Activated effector memory CD4-positive, alpha-beta T cell treated with anti-CD3 and anti-CD28 coated beads, Interleukin-2, amount 50 U/mL, for 16 hours (primary cell): ENCODE measurements at places on chromosomes 3 and 15.

DNA sequence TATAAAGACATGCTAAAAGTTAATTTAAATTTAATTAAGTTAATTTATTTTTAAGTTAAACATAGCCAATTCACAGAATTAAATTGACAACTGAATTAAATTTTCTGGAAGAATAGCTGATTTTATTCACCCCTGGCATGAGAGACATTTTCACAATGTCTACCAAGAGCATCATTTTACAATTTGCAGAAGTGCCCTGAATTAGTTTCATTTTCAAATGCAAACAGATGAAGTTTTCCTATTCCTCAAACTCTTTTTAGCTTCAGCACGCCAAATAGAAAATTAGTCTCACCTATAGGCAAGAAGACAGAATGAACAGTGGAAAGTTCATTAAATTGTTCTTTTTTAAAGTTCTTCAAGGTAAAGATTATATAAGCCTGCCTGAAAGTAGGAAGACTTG, 259.3 kb downstream of the ZBBX start:
- no peak for DNase-seq

GRCh38 chr15:59250249-59250648, 43.6 kb downstream of the LDHAL6B start:
- DNase-seq: no peak

GRCh38 chr15:61654002-61654740, 406.1 kb downstream of the VPS13C start:
- no peak for DNase-seq

DNA sequence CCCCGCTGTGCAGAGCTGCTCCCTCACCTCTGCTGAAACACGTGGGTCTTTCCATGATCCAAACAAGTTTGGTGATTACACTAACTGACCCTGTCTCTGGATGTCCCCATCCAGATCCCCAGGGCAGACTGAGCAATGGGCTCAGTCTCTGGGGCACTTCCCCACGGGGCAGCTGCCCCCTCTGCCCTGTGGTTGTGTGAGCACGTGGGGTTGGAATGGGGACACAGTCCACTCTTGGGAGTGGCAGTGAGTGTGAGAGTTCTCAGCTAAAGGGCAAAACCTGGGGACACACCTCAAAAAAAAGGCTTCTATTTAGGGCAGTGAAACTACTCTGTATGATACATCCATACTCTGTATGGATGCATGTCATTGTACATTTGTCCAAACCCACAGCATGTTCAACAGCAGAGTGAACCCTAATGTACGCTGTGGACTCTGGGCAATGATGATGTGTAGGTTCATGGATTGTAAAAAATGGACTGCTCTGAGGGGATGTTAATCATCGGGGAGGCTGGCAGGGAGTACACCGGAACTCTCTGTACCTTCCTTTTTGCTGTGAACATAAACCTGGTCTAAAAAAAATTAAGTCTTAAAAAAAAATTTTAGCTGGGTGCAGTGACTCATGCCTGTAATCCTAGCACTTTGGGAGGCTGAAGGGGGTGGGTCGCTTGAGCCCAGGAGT, 49.9 kb upstream of the BLM start:
- DNase-seq: no peak

DNA sequence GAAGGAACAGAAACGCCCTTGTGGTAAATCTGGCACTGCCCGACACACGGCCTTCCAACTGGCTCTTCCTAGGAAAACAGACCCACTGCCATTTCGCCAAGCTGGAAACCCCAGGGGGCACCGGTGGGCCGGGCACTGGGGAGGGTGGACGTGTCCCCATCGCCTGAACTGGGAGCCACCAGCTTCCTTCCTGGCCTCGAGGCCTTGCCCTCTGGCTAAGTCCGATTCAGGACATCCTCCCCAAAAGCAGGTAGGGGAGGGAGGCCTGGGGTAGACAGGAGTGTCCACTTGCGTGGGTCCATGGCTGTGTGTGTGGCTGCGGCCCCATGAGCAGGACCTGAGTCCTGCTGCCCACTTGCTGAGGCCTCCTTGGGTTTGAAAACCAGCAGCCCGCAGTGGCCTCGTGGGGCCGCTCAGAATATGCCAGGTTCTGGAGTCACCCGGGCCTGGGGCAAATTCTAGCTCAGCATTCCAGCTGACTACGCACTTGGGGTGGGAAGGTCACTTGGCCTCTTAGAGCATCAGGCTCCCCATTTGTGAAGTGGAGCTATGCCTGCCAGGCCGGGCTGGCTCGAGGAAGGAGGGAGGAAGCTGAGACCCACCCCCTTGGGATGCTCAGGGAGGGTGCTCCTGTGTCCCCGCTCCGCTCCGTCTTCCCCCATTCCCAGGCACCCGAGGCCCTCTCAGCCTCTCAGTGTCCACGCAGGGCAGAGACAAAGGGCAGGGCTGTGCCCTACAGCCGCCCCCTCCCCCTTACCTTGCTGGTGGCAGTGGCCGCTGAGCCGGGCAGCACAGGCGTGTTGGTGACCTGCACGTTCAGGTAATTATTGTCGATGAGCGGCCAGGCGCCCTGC, 37.5 kb downstream of the RGMA start:
- no peak for DNase-seq

DNA sequence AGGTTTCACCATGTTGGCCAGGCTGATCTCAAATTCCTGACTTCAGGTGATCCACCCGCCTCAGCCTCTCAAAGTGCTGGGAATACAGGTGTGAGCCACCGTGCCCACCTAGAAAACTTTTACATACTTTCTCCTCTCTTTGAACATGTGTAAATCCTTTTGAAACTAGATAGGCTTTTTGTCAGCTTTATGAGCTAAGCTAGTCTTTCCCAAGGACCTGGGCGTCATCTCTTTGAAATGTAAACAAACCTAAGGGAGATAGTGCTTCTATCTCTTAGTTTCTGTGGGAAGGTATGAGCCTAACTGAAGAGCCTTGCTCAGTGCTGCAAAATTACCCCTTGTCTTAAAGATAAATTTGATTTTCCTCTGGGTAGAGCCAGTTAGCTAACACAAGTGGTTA, 4.8 kb downstream of the CX3CR1 start:
- no peak for DNase-seq

- no peak for DNase-seq
Observed at GRCh38 chr15:69602921-69603320, 150.3 kb downstream of the RPLP1 start.

DNA sequence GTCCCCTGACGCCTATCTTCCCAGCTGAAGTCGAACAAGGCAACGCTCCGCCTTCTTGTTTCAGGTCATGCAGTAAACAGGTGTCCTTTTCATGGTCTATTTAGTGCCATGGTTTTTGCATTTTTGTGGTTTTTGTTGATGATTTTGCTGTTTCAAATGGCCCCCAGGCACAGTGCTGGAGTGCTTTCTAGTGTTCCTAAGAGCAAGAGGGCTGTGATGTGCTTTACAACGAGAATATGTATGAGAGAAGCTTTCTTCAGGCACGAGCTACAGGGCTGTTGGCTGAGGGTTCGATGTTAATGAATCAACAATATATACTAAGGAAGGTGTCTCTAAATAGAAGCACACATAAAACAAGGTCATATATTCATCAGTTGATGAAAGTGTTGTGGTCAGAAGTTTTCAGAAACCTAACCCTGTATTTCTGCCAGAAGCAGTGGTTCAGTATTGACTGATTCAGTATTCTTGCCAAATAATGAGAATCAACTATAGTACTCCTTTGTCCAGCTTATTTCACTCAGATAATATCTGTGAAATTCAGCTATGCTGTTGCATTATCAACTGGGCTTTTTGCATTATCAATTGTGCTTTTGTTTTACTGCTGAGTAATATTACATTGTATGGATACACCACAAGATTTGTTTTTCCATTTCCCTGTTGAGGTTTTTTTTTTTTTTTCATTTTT, 18.5 kb downstream of the LIMD1 start:
- no peak for DNase-seq

DNA sequence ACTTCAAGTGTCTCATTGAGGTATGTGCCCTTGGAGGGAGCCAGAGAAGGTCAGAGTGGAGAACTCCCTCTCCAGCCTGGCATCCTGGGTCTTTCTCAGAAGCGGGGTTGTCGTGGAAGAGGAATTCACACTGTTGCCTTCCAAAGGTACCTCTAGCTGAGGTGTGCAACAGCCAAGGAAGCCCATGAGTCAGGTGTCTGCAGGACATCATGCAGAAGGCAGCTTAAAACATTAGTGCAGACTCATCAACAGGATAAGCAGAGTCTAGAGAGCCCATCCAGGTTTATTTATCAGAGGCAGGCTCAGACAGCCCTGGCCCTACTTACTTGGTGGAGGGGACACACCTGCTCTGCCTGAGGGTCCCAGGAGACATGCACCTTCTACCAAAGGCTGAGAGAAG, 95.6 kb upstream of the TPM1 start:
- DNase-seq: no peak

DNA sequence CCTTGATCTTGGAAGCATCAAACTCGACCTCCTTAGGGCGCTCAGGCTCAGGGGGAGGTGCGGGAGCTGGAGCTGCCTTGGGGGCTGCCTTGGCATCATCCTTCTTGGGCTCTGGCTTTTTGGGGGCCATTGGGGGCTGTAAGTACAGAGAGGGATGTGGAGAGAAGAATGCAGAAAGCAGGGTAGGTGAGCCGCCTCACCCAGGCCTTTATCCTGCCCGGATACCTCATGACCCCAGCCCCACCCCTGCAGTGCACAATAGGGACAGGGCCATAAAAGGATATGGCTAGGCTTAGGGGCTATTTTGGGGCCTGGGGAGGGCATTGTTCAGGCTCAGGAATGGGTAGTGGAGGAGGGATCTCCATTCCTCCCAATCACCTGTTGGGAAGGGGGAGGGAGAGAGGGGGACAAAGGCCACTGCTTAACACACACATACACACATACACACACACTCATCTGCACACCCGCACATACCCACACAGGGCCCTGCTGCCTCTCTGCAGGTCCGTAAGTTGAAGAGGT, at the start of gene MYL3:
TSS of gene MYL3 (minus strand) at position 184 of the 522 bp plus-strand sequence. CDS start at position 130, 54 bp downstream.
- DNase-seq: peak; percentile 39

- DNase-seq: no peak
Observed at GRCh38 chr15:59180945-59181600, 25.6 kb upstream of the LDHAL6B start.

DNA sequence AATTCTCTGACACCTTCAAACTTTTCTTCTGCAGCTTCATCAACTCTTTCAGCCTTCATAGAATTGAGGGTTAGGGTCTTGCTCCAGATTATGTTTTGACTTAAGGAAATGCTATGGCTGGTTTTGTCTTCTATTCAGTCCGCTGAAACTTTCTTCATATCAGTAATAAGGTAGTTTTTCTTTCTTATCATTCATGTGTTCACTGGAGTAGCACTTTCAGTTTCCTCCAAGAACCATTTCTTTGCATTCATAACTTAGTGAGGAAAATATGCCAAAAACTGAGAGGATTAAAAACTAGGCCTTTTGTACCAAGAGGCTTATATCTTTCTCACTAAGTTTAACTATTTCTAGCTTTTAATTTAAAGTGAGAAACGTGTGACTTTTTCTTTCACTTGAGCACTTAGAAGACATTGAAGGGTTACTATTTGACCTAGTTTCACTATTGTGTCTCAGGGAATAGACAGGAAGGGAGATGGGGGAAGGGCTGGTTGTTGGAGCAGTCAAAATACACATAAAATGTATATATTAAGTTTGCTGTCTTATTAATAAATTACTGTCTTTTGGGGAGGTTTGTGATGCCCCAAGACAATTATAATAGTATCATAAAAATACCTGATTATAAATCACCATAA, 1110.1 kb downstream of the TBL1XR1 start:
- DNase-seq: no peak

DNA sequence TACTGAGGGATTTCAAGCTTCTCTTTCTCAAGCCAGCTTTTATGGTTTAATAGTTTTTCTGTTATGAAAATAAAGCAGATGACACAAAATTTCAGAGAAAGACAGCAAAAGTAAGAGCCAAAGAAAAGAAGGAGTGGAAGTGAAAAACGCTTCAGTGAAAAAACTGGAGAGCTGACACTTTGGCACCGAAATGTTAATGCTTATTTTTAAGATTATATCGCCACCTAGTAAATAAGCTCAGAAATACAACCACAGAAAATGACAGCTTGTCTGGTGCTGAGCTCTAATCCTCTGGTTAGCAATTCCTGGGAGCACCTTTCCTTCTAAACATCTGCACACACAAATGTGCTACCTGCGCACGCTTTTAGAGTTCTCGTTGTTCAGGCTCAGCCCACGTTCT, 101.6 kb downstream of the ZPLD1 start:
- DNase-seq: no peak

GRCh38 chr3:149667576-149667975, 9.8 kb upstream of the WWTR1 start:
- no peak for DNase-seq

- DNase-seq: no peak
Observed at GRCh38 chr15:53470743-53471142, 288.7 kb downstream of the WDR72 start.

DNA sequence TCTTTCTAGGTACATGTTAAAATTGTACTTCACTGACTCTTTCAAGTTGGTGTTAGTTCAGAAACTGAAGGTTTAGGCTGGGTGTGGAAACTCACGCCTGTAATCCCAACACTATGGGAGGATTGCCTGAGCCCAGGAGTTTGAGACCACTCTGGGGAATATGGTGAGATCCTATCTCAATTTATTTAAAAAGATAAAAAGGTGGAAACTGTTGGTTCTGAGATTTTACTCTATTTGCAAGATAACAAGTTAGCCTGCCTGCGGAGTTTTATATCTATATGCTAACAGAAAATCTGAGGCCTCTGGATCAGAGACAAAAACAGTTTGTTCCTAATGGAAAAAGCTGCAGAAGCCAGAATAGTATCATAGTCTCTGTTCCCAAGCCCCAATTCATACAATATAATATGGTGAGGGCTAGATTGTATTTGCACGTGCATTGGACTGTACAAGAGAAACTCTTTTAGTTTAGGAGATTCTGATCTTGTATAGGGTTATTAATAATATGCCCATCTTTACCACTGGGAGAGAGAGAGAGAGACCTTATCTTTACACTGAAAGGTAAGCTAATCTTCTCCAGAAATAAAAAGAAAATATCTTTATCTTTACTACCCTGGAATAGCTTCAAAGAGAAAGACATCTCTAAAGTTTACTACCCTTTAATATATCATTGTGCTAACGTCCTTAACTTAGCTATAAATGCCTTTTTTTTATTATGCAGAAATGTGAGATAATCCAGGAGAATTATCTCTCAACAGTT, 1267.6 kb downstream of the OTOL1 start:
- no peak for DNase-seq

- DNase-seq: no peak
Observed at GRCh38 chr15:76764004-76764403, 141.1 kb downstream of the SCAPER start.

GRCh38 chr15:36603987-36604386, 24.6 kb downstream of the CDIN1 start:
- no peak for DNase-seq

DNA sequence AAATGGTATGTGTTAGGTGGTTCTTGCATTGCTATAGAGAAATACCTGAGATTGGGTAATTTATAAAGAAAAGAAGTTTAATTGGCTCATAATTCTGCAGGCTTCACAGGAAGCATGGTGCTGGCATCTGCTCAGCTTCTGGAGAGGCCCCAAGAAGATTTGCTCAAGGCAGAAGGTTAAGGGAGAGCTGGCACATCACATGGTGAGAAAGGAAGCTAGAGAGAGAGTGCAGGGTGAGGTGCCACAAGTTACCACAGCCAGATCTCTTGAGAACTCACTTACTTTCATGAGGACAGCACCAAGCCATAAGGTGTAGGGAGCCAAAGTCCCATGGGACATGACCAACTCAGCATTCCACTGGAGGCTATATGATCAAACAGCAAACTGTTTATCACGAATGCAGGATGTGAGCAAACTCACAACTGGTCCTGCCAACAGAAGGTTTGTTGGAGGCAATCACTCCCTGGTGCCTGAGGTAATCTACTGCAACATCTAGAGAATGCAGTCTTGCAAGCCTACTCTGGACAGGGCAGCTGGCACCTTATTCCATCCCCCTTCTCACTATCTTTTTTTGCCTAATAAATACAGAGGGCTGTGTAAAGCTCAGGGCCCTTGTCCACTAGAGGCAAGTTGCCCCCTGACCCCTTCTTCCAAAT, 28.1 kb upstream of the CCR2 start:
- DNase-seq: no peak
